MV-4-11 (cell line): ENCODE measurements at places on chromosomes 12 and 14.

DNA sequence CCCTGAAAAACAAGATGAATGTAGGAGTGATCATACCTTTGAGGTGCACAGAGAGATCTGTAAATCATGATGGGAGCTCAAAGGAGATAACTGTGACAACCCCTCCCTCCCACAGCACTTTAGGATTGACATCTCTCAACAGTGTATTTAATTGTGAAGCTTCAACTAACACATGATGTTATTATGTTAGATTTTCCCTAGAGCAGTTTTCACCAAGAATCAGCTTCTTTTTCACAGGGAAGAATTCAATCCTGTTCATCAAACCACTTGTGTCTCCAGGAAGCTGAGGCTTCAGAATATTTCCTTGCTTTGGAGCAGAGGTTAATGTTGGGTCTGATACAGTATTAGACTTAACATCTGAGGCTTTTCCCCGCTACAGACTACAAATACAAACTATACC lies 11.8 kb downstream of the RPS6KA5 start:
- no peak for DNase-seq

DNA sequence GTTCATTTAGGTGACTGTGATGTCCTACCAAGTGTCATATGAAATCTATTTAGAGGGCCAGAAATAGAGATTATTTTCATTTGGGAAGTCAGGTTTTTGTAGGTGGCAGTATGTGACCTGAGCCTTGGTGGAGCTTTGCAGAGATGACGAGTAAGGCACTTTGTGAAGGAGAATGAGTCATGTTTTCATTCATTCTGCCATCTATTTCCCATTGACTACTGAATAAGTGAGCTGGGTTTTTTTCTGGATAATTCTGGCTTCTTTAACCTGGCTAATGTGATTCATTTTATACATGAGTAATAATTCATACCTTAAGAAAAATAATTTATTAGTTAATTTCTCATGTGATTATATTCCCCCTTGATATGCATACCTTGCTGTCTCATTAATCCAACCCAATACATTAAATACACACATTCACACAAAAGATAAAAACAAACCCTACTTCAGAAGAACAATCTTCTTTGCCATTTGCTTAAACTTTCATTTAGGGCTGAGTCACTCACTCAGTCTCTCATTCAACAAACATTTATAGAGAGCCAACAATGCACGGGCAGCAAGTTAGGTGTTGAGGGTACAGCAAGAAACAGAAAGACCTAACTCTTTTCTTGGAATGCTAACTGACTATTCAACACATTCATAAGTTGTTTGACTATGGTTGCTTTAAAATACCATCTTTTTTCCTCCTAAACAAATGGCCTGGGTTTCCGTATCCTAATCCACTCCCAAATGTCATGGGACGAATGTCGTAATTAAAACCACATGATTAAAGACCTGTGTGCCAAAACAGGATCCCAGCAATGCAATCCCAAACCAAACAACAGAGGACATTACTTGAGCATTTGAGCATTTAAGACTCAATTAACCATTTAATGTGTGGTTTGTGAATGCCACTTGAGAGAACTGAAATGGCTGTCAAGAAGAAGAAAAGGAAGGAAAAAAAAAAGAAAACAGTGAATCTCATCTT lies 78.0 kb downstream of the KITLG start:
- DNase-seq: no peak

- DNase-seq: no peak
Measured at GRCh38 chr14:101584055-101584859, 23.0 kb downstream of the DIO3 start.

- no peak for DNase-seq
Measured at GRCh38 chr14:50340963-50341362, 28.8 kb downstream of the DMAC2L start.

GRCh38 chr12:131258398-131258797 lies 304.7 kb downstream of the ADGRD1 start:
- no peak for DNase-seq

DNA sequence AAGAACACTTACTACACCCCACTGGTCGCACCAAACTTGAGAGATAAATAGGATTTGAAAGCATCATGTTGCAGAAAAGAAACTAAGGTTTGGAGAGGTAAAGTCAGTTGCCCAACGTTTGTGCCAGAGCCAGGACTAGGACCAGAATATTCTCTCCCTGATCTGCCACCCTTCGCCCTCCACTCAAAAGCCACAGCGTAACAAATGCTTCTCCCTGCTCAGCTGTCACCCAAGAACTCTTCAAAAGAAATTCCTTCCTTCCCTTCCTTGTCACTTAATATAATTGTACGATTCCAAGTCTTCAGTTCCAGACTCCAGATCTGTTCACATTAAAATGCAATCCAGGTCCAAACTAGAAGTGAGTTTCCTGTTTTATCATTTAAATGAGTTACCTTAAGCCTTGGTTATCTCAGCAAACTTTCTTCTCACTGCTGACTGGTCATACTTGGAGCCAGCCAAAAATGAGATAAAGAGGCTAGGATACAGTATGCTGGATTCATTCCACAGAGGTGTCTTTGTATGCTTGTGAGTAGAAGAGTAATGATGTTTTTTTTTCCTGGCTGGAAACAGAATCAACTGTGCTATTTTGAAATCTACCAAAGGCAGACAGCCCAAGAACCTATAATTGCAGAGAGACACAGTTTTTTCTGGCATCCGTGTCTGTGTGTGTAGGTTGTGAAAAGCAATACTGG lies 12.8 kb upstream of the PPFIBP1 start:
- no peak for DNase-seq

GRCh38 chr12:109840305-109841074 lies 7.3 kb upstream of the TRPV4 start:
- no peak for DNase-seq

- DNase-seq: no peak
Measured at GRCh38 chr12:132143336-132144071, 615 bp downstream of the DDX51 start.

DNA sequence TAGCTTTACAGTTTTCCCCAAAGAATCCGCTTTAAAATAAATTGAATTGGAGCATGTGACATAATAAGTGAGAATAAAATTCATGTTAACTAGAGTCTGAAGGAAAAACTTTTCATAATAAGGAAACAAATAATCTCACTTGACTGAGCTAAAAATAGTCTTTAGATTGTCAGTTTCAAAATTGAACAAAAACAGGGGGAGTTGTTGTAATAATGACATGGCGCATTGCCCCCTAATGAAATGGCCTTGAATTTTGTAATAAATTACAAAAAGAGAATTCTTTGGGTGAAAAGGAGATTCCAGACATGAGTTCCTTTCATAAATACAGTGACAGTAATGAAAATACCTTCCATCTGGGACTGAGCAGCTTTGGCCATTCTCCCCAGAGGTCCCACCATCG lies 178.6 kb downstream of the EFCAB11 start:
- DNase-seq: no peak

DNA sequence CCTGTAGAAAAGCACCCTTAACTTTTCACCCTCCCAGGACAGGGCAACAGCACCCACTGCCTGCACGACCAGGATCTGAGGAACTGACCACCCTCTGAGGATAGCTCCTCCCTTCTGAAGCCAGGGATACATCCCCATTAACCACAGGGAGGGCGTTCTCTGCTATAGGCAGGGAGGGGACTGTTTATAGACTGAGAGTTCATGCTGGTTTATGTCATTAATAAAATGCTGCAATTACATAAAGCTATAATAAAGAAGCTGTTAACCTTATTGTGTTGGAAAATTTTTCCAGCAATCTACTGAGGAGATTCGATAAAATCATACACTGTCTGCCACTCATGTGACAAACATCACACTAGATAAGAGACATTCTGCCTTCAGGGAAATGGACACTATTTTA lies 232.4 kb upstream of the SFSWAP start:
- no peak for DNase-seq

DNA sequence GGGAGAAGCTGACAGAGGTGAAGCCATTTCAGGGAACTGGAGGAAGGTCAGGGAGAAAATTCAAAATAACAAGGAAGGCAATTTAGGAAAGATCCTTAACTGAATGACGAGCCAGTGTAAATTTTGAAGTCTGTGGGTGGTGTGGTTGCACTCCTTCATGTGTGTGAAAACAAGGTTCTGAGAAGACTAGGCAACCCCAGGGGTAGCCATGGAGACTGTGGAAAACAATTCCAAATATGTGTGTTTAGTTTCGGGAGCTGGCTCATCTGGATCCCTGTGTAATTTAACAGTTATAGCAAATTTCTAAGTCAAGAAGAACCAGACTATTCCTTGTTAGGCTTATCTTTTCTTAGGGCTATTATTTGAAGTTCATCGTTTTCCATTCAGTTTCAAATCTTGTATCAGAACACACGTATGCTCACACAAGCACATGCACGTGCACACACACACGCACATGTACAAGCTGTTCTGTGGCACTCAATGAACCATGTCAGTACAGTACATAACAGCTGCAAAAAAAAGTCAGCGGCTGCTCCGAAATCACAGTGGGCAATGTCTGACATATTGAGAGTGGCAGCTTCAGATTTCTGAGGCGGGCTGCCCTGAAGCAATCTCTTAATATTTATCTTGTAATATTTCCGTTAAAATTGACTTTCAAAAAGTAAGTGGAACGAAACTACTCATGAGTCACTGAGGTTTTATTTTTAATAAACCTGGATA lies 411.2 kb downstream of the AEBP2 start:
- no peak for DNase-seq

GRCh38 chr12:87074781-87075180 lies 818.6 kb upstream of the MGAT4C start:
- DNase-seq: no peak

DNA sequence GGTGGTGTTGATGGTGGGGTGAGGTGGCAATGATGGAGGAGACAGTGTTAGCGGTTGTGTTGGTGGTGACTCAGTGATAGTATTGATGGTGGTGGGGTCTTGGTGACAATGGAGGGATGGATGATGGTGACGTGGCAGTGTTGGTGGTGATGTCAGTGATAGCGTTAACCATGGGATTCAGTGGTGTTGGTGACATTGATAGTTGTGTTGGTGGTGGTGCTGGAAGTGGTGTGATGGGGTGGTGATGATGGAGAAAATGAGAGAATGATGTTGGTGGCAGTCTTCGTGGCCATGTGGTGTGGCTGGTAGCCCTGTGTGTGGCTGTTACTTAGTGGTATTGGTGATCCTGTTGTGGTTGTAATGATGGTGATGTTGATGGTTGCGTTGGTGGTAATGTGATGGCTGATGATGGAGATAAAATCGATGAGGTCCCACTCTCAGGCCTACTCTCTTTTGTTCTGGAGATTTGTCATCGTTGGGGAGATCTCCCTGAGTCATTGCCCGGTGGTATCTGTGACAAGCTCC lies 2.6 kb downstream of the DTX1 start:
- DNase-seq: no peak

DNA sequence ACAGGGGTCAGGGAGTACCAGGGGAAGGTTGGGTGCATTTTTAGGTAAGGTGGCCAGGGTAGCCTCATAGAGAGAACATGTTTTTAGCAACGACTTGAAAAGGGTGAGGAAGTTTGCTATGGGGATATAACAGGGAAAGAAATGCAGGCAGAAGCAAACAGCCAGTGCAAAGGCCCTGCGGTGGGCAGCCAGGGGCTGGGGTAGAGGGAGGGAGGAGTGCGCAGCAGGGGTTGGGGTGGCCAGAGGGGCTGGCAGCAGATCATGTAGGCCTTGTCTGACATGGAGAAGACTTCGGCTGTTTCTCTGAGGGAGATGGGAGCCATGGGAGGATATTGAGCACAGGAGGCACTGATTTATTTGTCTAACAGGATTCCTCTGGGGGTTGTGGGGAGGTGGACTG lies 242.5 kb downstream of the RBM19 start:
- DNase-seq: no peak

DNA sequence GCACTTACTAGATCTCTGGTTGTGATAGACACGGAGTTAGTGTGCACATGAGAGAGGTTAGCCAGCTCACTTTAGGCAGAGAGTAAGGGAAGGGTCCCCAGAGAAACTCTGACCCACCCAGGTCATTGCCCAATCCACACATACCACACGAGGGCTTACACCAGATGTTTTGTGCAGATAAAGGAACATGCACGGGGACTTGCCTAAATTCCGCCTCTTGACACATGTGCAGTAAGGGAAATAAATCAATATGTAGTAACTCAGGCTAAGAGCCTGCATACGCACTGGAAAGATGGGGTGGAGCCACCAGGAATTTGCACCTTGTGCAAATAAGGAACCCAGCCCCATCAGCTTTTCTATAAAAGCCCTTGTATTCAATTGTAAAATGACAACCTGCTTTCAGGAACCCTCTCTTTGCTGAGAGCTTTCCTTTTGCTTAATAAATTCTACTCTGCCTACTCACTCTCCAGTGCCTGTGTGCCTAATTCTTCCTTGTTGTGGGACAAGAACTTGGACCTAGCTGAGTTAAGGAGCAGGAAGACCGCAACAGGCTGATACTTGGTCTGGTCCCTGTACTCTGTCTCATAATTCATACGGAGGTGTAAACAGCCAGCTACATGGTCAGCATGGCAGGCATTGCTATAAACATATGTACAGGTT lies 120.2 kb downstream of the EMP1 start:
- no peak for DNase-seq

- peak; percentile 15 for DNase-seq
Measured at GRCh38 chr12:988646-989045, 2.4 kb upstream of the ERC1 start.

- no peak for DNase-seq
Measured at GRCh38 chr12:103725398-103725797, 115.6 kb downstream of the NT5DC3 start.

GRCh38 chr14:72515779-72516770 lies 377.8 kb downstream of the DPF3 start:
- DNase-seq: no peak

DNA sequence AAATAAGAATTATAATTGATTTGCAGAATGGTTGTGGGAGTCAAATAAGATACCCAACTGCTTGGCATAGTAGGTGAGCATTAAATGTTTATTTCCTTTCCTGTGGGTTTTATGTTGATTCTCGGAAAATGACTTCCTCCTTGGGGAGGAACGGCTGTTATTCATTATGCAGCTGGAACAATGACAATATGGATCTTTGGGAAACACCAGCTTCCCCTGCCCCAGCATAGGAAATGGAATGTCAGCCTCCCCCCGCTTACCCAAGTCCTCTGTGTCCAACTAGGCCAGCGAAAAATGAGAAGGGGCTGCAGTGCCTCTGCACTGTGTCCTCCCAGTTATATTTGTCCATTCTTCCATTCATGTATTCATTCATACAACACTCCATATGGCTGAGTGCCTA lies 11.7 kb upstream of the CCDC177 start:
- DNase-seq: no peak

GRCh38 chr12:127149226-127149964 lies 1117.6 kb upstream of the TMEM132C start:
- DNase-seq: peak; percentile 75

- no peak for DNase-seq
Measured at GRCh38 chr14:95211721-95212504, 54.6 kb upstream of the DICER1 start.

DNA sequence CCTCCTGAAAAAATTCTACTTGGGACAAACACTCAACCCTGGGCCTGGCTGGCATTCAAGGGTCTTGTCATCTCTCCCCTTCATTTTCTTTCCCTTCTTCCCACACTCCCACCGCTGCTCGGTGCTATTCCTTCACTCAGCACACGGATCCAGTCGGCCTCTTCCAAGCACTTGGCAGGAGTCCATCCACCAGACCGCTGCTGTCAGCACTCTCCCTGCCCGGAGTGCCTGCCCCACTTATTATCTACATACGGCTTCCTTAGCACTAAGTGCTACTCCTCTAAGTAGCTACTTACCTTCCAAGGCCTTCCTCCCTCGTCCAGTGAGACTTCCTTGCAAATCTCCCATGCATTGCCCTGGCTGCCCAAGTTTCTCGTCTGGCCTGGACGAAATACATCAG lies 29.8 kb downstream of the CALM1 start:
- DNase-seq: no peak
